ENCODE measurements at places on chromosomes 1 and 21.

- DNase-seq: peak; percentile 98
Observed at GRCh38 chr1:150552128-150552910, 3.1 kb downstream of the ADAMTSL4 start.

GRCh38 chr1:243944429-243945160 lies 94.6 kb upstream of the AKT3 start:
- DNase-seq: no peak

DNA sequence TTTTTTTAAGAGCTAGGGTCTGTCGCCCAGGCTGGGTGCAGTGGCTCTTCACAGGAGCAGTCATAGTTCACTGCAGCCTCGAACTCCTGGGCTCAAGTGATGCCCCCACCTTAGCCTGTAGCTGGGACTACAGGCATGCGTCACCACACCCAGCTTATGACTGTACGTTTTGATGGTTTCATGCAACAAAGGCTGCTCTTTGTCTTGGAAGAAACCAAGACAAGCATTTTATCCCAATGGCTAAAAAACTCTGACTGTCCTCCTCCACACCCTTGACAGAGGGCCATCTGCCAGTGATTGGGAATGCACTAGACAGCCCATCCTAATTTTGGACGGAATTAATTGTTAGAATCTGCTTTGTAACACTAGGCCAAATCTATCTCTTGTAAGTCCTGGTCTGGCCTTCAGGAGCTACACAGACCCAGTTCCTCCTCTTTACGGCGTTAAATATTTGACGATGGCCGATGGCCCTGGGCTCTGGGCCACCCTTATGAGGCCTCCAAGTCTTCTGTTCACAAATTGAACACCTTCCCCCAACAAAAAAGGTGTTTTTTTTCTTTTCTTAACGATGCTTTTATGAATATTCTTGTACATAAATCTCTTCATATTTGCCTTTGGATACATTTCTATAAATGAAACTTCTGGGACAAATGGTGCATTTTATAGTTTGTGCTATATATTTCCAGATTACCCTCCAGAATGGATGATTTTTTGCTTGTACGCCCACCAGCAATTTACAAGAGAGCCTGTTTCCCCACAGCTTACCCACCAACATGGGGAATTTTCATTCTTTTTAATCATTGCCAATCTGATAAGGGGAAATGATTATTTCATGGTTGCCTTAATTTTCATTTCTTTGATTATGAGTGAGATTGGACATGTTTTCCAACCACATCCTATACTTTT lies 104.8 kb upstream of the SLC25A33 start:
- DNase-seq: no peak

- no peak for DNase-seq
Observed at GRCh38 chr1:155472491-155473083, 90.0 kb downstream of the ASH1L start.

- DNase-seq: no peak
Observed at GRCh38 chr1:246580497-246581370, 14.5 kb downstream of the CNST start.

GRCh38 chr21:35398346-35398982 lies 349.4 kb upstream of the RUNX1 start:
- DNase-seq: no peak

DNA sequence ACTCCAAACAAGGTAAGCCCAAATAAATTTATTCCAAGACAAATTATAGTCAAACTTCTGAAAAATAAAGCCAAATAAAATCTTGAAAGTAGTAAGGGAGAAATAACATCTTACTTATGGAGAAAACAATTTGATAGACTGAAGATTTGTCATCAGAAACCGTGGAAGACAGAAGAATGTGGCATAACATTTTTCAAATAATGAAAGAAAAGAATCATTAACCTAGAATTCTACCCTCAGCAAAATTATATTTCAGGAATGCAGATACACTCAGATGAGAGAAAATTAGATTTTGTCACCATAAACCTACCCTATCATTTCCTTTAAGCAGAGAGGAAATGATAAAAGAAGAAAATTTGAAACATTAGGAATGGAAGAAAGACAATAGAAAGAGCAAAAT lies 27.3 kb upstream of the PADI1 start:
- DNase-seq: no peak

DNA sequence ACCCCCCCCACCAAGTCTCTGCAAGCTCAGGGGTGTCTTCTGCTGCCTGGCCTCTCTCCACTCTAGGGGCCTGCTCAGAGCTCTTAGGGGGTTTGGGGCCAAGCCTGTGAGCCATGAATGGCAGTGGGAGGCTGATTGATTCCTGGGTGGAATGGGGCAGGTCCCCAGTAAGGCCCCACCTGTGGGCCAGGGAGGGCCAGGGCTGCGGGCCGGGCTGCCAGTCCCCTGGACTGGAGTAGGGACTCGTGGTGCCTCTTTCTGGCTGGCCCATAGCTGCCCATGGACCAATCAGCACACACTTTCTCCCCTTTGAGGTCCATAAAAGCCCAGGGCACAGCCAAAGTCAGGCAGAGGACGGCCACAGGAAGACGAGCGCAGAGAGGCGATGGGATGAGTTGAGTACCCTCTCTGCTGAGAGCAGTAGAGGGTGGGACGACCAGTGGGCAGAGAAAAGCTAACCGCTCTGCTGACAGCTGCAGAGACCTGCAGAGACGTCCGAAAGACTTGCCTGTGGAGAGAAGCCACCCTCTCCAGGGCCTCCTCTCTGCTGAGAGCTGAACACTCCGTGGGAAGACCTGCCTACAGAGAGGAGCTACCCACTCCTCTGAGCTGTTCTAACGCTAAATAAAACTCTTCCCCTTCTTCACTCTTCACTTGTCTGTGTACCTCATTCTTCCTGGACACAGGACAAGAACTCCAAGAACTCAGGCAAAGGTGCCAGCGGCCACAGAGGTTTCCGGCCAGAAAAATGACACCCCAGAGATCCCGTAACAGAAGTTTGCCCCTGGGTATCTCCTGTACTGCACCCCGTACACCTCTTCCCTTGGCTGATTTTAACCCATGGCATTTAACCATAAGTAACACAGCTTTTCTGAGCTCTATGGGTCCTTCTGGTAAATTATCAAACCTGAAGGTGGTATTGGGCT lies 38.2 kb upstream of the TARDBP start:
- no peak for DNase-seq

GRCh38 chr1:154157520-154158306 lies 2.8 kb upstream of the NUP210L start:
- peak; percentile 95 for DNase-seq

GRCh38 chr1:156684227-156684782 lies 7.1 kb upstream of the NES start:
- no peak for DNase-seq

- DNase-seq: no peak
Observed at GRCh38 chr21:25742900-25743299, 8.1 kb downstream of the GABPA start.

GRCh38 chr1:172948457-172948856 lies 102.3 kb downstream of the TNFSF18 start:
- no peak for DNase-seq

- DNase-seq: no peak
Observed at GRCh38 chr1:28259934-28260802, 850 bp downstream of the SESN2 start.

GRCh38 chr1:153741986-153742385 lies 14.1 kb downstream of the INTS3 start:
- DNase-seq: no peak

GRCh38 chr1:112011202-112011601 lies 21.7 kb upstream of the KCND3 start:
- no peak for DNase-seq

DNA sequence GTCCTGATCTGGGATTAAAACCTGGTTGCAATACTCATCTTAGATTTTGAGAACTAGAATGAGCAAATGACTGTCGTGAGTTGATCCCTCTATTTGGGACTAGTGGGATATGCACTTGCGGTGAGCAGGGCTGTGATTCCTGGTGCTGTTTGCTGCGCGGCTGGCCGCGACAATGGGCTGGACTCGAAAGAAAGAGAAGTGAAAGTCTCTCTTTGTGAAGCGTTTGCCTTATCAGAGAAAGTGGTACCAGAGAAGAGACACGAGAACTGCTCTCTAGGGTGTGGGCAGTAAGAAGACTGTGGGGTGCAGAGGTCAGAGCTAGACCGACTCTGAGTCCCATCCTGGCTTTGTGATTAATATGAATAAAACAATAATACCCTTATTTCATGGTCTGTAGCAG lies 8.6 kb downstream of the ST6GALNAC3 start:
- no peak for DNase-seq

GRCh38 chr1:155537193-155537592 lies 25.4 kb downstream of the ASH1L start:
- DNase-seq: no peak

GRCh38 chr1:117511273-117511672 lies 94.6 kb upstream of the TENT5C start:
- no peak for DNase-seq

- DNase-seq: no peak
Observed at GRCh38 chr1:69073176-69073575, 494.5 kb upstream of the LRRC7 start.

- no peak for DNase-seq
Observed at GRCh38 chr1:41813755-41814745, 104.7 kb downstream of the HIVEP3 start.

DNA sequence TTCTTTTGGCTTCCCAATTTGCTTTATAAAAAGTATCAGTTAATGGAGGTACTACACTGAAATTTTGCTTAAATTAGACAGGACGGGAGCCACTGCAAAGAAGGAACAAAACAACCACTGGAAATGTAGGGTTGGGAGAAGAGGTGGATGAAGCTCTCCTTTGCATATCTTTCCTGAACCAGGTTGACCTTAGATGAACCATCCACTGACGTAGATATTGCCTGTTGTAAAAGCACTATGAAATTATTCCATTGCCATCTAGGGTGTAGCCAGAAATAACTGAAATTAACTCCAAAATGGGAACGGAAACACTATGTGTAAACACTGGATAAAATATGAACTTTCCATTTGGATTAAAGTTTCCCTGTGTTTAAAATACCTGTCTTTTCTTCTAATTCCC lies 1.2 kb upstream of the ABL2 start:
- no peak for DNase-seq

DNA sequence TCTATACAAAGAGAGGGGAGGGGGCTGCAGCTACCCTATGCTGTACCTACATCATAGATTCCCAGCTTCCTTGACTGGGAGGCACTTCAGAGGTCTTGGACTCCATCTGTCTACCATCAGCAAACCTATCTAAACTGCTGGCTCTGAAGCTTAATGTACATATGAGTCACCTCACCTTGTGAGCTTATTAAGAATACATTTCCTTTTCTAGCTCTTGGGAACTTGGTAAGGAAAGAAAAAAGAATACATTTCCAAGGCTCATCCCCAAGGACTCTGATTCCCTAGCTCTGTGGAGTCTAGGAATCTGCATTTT lies 50.0 kb upstream of the PRELP start:
- DNase-seq: no peak

DNA sequence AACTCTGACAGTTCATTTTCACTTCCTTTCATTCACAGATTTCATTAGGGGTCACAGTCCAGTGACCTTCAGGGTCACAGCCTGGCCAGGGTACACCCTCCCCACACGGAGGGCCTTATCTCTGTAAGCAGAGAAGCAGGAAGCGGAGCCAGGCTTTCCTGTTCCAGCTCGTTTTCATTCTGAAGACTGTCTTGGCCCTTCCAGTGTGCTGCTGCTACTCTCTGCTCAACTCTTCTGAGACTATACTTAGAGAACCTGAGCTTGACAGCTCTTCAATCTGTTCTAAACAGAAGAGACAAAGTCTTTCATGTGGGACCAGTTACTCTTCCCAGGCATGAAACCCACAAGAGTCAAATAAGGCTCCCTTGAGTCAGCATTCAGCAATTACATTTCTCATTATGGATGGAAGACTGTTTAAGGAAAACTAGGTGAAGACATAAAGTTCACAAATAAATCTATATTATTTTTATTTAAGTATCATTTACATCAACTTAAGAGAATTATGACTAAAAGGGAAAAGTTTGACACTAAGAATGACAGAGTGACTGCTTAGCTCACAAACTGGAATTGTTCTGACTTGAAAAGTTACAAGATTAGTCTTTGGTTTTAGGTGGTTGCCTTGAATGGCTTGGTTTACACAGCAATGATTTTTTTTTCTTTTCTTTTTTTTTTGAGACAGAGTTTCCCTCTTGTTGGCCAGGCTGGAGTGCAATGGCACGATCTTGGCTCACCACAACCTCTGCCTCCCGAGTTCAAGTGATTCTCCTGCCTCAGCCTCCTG lies 4.8 kb upstream of the TDRD10 start:
- peak; percentile 53 for DNase-seq

DNA sequence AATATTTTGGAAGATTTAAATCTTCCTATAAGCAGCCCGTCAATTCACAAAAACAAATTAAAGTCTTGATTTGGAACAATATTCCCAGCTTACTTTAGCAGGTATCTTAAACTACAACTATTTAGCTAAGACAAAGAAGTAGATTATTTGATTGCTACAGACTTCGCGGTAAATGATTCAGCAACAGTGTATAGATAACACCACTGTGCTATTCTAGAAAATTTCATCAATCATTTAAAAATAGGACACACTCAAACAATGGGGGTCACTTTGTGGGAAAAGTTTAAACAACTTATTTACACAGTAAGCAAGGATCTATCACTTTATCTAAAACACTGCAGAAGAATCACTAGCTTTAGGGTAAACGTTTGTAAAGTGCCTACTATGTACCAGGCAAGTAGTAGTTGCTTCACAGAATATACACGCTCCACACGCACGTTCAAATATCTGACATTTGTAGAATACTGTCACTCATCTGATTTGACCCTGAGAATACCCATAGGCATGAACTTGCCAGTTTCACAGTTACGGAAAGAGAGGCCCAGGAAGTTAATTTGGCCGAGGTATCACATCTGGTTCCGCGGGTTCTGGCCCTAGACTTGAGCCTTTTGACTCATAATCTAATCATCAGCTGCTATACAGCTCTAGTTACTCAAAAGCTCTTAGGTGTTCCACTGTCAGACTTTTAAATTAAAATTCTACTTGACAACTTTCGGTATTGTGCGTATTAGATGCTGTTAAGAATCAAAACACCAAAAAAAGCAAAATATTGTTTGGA lies 876 bp downstream of the DENND2C start:
- no peak for DNase-seq

DNA sequence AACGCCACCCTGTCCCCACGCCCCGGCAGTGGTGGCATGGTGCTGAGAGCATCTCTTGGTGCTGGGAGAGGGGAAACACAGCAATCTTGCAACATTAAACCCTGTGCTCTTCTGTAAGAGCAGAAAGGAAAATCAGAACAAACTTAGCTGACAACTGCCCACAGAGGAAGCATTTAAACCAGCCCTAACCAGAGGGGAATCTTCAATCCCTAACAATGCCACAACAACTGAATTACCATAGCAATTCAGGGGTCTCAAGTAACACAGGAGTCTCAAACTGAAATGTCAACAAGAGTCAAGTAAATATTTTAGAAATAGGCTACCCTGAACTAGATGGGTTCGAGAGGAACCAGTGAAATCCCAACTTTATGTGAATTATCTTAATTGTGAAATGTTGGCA lies 1983.6 kb downstream of the NCAM2 start:
- DNase-seq: no peak

Measured in Kasumi-1 (cell line).